ENCODE measurements at places on chromosomes 13 and 19.

- no peak for DNase-seq
Measured at GRCh38 chr13:55069746-55070145, 2041.1 kb downstream of the OLFM4 start.

- DNase-seq, result no peak
Measured at GRCh38 chr19:30393046-30393445, 20.9 kb downstream of the ZNF536 start.

- DNase-seq, result no peak
Measured at GRCh38 chr19:58328999-58329398, 2.2 kb downstream of the ZSCAN22 start.

DNA sequence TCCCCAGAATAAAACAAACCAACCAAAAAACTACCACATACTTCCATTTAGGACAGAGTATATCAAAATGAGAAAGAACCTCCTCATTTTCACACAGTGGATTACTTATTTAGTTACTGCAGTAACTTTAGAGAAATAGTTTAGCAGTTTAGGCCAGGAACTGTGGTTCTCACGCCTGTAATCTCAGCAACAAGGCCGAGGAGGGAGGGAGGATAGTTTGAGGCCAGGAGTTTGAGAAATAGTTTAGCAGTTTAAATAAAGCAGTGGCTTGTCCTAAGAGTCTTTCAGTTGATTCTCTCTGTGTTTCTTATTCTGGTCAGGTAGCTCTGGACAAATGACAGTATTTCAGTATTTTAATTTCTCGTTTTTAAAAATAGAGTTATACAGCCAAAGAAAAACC is 9.4 kb downstream of the HMGB1 start:
- no peak for DNase-seq

DNA sequence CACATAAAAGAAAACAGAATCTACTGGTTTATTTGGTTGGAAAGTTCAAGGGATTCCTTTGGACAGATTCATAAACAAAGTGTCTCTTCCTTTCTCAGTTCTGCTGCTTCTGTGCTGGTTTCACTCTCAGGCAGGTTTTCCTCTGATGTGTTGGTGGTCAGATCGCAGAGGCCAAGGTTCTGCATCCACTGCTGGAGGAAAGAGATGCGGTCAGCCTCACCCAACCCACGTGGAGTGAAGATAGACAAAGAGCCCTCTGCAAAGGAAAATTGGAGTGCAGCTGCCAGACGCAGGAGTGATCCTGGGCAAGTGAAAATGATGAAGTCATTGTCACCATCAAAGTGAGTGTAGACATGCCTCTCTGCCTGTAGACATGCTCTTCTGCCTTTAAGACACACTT is 352.0 kb downstream of the TSHZ3 start:
- no peak for DNase-seq

All from activated CD4-positive, alpha-beta T cell treated with anti-CD3 and anti-CD28 coated beads, Interleukin-2, amount 50 U/mL, for 4 hours (primary cell).